Activated naive CD8-positive, alpha-beta T cell treated with anti-CD3 and anti-CD28 coated beads for 36 hours (primary cell): ENCODE measurements at places on chromosomes 6 and 20. TPM values are rescaled to one million over a fixed set of nuclear protein-coding genes. Genes with fewer than 3 reads are reported as not detected.

Gene CST1
- total RNA-seq, result not detected

GRCh38 chr6:106658469-106658868 lies 29.1 kb downstream of the QRSL1 start:
- H3K27ac ChIP-seq, result no peak overlapping the region
- peaks cover 69% of the 10 kb centered on the region for H3K36me3 ChIP-seq
- H3K4me3 ChIP-seq, result no peak overlapping the region
- H3K27me3 ChIP-seq, result no peaks in the 10 kb centered on the region
- peaks cover 2% of the 10 kb centered on the region for H3K4me1 ChIP-seq

- H3K27me3 ChIP-seq, result peaks cover 4% of the 10 kb centered on the region
- DNase-seq, result no peak
- no peak overlapping the region for H3K4me3 ChIP-seq
Observed at GRCh38 chr6:17207281-17207680, 73.9 kb upstream of the RBM24 start.

GRCh38 chr6:168043848-168044415 lies 35.1 kb downstream of the FRMD1 start:
- peaks cover 2% of the 10 kb centered on the region for H3K36me3 ChIP-seq
- H3K4me3 ChIP-seq, result no peak overlapping the region
- no peaks in the 10 kb centered on the region for H3K4me1 ChIP-seq

DNA sequence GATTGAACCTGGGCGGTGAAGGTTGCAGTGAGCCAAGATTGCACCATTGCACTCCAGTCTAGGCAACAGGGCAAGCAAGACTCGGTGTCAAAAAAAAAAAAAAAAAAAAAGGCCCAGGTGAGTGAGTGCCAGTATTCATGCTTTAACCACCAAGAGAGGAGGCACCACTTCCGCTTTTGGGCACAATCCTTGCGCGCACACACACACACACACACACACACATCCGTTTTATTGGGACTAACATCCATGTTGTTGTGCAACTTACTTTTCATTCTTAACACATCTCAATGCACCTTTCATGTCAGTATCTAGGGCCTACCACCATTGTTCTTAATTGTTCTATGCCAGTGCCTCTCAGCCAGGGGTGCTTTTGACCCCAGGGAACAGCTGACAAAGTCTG lies 263.0 kb downstream of the CDC5L start:
- peaks cover 12% of the 10 kb centered on the region for H3K4me1 ChIP-seq
- no peaks in the 10 kb centered on the region for H3K36me3 ChIP-seq
- H3K27me3 ChIP-seq, result peaks cover 4% of the 10 kb centered on the region
- DNase-seq, result no peak
- H3K4me3 ChIP-seq, result no peak overlapping the region

DNA sequence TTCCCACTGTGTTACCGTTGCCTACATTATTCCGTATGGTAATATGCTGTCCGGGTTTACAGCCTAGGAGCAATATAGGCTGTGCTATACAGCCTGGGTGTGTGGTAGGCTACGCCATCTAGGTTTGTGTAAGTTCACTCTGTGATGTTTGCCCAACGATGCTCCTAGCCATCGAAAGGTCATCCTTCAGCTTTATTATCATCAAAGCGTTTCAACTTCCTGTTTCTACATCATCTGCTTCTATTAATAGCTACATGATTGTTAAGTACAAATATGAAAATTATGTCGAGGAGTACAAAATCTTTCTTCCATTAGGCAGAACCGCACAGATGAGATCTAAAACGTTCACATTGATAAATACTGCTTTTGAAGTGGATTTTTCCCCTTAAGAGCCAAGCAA lies 69.9 kb downstream of the PPP1R14C start:
- no peaks in the 10 kb centered on the region for H3K36me3 ChIP-seq
- no peak overlapping the region for H3K4me3 ChIP-seq
- peaks cover 3% of the 10 kb centered on the region for H3K4me1 ChIP-seq
- DNase-seq, result no peak

- H3K36me3 ChIP-seq, result no peaks in the 10 kb centered on the region
- peaks cover 3% of the 10 kb centered on the region for H3K27me3 ChIP-seq
- no peak overlapping the region for H3K4me3 ChIP-seq
- no peaks in the 10 kb centered on the region for H3K4me1 ChIP-seq
Observed at GRCh38 chr6:137536104-137536773, 42.0 kb upstream of the OLIG3 start.

DNA sequence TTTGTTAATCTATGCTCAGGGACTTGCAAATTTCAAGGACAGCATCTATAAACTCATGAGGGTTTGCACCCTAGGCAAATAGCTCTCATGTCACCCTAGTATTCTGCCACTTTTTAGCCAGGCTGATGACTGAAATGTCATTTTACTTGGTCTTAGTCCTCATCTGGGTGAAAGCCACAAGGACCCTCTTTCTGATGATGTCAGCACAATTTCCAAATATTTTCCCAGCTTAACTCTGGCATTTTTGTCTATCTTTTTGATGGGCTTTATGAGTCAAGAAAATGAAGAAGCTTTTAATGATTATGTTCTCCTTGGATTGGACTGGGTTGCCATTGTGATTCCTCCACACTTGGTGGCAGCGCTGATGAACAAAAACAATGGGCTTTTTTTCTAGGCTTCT lies 420.1 kb upstream of the BTBD3 start:
- H3K4me3 ChIP-seq, result no peak overlapping the region
- H3K27me3 ChIP-seq, result no peaks in the 10 kb centered on the region
- H3K36me3 ChIP-seq, result no peaks in the 10 kb centered on the region
- no peak overlapping the region for H3K27ac ChIP-seq
